AG10803 (cell line): ENCODE measurements at places on chromosomes 6 and 20.

DNA sequence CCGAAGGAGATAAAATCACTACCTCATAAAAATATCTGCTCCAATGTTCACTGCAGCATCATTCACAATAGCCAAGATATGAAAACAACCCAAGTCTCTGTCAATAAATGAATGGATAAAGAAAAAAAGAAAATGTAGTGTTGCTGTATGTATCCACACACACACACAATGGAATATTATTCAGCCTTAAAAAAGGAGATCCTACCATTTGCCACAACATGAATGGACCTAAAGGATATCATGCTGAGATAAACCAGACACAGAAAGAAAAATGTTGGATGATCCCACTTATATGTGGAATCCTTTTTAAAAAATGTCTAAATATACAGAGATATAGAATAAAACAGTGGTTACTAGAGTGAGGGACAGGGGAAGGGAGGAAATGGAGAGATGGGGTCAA, 192.2 kb upstream of the TAB2 start:
- DNase-seq = no peak

DNA sequence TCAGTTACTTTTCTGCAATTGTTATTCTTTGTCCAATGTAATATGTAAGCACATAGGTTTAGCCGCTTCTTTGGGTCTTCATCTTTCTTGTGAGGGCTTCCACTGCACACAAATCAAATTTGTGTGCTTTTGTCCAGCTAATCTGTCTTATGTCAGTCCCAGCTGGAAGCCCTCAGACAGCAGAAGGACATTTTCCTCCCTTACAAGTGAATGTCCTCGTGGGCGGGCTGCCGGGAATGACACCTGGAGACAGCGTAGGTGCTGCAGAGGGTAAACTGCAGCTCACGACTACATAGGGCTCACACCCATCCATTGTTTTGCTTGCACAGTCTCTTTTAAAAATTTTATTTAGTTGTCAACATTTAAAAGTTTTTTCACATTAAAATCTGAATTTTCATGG, 24.6 kb upstream of the PPP1R14C start:
- DNase-seq = no peak

DNA sequence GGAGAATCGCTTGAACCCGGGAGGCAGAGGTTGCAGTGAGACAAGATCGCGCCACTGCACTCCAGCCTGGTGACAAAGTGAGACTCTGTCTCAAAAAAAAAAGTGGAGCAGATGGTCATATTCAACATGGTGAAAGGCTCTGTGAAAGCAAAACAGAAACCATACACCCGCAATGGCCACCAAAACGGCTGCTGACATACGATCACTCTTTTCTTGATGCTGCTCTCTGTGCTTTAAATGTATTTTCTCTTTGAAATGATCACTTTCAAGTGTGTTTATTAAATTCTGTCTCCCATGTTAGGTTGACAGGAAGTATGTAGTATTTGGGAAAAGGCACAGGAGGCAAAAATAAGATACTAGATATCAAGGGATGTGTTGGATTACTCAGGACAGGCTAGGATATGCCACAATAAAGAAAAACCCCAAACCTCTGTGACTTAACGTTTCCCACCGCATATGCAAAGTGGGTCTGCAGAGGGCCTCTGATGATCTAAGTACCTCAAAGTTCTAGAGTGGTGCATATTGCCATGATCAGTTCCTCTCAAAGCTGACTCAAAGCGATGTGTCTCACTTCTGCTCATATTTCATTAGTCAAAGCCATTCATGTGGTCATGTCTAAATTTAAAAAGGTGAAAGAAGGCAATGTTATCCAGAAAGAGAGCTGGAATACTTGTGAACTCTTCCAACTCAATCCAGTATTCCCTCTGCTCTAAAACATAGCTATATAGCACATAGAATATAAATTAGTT, 155.1 kb upstream of the SOX4 start:
- DNase-seq = no peak

GRCh38 chr6:33205191-33206026, 954 bp downstream of the HSD17B8 start:
- DNase-seq = peak; percentile 27

DNA sequence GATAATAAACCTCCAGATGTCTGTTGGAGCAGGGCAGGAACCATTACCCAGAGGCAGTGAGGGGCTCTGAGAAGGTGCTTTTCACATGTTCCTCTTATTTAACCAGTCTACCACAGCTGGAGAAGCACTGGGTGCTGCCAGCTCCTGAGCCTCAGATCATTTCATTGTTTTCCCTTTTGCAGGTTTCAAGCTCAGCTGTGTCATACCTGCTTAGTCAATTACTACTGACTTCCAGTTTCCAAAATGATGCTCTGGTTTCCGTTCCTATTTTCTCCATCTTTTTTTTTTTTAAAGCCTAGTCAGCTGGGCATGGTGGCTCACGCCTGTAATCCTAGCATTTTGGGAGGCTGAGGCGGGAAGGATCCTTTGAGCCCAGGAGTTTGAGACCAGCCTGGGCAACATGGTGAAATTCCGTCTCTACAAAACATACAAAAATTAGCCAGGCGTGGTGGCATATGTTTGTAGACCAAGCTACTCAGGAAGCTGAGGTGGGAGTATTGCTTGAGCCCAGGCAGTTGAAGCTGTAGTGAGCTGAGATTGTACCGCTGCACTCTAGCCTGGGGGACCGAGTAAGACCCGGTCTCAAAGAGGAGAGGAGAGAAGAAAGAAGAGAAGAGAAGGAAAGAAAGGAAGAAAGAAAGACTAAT, 6.7 kb downstream of the FLOT1 start:
- no peak for DNase-seq

- no peak for DNase-seq
These were observed 25.0 kb downstream of the ANGPT4 start for GRCh38 chr20:891058-891705.

DNA sequence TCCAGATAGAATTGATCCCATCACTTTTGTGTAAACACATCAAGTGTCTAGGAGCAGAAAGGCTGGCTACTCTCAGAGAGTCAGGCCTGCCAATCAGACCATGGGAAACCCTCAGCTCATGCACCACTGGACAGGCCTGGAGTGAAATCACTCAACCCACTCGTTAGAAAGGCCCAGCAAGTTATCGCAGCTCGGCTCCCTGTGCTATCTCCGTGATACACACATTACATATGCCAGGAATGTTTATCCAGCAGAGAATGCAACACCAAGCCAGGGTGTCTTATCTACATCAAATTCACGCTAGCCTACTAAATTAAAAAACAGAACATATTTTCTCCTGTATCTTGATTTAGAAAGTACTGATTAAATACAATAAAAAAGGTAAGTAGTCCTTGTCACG, 232.4 kb upstream of the FOXQ1 start:
- DNase-seq = no peak

- DNase-seq = no peak
These were observed 2.1 kb downstream of the DEF6 start for GRCh38 chr6:35299674-35300073.

GRCh38 chr20:58271606-58272351, 37.7 kb upstream of the RAB22A start:
- DNase-seq = no peak

DNA sequence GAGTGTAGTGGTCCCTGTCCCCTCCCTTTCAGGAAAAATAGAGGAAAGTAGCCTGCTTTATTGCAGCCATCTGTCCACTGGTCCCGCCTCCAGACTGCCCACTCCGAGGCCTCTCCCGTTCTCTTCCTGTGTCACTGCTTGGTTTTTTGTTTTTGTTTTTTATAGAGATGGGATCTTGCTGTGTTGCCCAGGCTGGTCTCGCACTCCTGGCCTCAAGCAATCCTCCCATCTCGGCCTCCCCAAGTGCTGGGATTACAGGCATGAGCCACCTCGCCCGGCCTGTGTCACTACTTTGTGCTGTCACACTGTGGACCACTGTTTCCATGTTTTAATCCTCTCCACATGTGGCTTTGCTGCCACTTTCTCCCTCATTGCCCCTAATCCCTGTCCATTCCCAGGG, 71.2 kb downstream of the ZBTB2 start:
- no peak for DNase-seq

- no peak for DNase-seq
These were observed 12.2 kb upstream of the KCNG1 start for GRCh38 chr20:51034988-51035656.

- DNase-seq = no peak
These were observed 100.0 kb upstream of the TAB2 start for GRCh38 chr6:149217466-149217888.

DNA sequence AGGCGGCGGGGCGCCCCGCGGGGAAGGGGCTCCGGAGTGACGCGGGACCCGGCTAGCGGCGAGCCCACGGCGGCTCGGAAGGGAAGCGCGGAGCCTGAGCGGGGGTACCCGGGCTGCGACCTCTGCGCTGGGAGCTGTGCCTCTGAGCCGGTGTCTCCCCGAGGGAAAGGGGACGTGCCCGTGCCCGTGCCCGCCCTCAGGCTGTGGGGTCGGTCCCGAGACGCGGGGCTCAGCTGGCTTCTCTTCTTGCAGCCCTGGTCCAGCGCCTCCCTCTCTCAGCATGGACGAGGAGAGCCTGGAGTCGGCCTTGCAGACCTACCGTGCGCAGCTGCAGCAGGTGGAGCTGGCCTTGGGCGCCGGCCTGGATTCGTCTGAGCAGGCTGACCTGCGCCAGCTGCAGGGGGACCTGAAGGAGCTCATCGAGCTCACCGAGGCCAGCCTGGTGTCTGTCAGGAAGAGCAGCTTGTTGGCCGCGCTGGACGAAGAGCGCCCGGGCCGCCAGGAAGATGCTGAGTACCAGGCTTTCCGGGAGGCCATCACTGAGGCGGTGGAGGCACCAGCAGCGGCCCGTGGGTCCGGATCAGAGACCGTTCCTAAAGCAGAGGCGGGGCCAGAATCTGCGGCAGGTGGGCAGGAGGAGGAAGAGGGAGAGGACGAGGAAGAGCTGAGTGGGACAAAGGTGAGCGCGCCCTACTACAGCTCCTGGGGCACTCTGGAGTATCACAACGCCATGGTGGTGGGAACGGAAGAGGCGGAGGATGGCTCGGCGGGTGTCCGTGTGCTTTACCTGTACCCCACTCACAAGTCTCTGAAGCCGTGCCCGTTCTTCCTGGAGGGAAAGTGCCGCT, 686 bp downstream of the ZGPAT start:
- DNase-seq = no peak

DNA sequence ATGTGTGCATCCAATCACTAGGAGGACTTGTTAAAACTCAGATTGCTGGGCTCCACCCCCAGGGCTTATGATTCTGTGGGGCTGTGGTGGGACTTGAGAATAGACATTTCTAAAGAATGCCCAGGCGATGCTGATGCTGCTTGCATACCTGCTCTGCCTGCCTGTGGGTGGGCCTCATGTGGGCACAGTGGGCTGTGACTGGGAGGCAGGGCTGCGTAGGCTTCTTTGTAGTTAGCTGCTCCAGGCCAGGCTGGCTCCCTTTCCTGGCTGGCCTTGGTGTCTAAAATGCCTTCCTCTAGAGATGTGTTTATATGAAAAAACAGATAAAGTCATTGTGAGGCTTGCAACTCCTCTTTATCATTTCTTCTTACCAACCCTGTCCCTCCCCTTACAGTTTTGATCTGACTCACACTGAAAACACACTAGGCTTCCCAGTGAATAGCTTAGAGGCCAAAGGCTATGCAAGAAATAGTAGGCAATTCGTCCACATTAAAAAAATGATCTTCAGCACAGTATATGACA, 495.5 kb upstream of the MAP3K7 start:
- DNase-seq = no peak

DNA sequence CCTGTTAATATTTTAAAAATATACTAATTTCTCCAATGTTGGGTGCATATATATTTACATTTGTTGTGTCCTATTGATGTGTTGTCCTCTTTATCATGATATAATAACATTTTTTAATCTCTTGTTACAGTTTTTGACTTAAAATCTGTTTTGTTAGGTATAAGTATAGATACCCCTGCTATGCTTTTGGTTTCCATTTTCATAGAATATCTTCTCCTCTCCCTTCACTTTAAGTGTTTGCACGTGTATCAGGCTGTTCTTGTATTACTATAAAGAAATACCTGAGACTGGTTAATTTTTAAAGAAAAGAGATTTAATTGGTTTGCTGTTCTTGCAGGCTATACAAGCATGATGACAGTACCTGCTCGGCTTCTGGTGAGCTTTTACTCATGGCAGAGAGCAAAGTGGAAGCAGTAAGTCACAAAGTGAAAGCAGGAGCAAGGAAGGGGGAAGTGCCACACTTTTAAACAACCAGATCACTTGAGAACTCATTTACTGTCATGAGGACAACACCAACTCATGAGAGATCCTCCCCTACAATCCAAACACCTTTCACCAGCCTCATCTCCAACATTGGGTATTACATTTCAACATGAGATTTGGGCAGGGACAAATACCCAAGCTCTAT, 340.5 kb upstream of the SYNCRIP start:
- no peak for DNase-seq

GRCh38 chr6:168208854-168209253, 110.7 kb downstream of the DACT2 start:
- DNase-seq = no peak

- DNase-seq = peak; percentile 9
These were observed 102.1 kb downstream of the DLGAP4 start for GRCh38 chr20:36408219-36408618.

DNA sequence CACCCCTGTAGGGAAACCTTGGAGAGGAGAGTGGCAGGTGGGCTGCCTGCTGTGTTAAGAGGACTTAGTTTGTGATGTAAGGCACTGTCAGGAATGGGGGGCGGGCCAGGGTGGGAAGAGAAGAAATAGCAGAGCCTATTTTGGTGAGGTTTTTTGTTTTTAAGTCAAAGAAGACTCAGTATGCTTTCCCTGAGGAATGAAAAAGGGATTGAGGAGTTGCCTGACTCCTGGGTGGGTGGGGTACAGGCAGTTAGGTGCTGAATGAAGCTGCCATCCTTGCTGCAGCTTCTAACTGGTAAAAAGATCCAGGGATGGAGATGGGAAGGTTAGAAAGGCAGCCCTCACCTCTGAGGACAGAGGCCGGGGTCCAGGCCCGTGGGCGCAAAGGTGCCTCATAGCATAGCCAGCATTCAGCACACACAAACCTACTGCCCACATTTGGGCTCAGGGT, 37.9 kb downstream of the PLCG1 start:
- no peak for DNase-seq

- DNase-seq = peak; percentile 73
These were observed 39.4 kb downstream of the ITCH start for GRCh38 chr20:34402461-34402860.

DNA sequence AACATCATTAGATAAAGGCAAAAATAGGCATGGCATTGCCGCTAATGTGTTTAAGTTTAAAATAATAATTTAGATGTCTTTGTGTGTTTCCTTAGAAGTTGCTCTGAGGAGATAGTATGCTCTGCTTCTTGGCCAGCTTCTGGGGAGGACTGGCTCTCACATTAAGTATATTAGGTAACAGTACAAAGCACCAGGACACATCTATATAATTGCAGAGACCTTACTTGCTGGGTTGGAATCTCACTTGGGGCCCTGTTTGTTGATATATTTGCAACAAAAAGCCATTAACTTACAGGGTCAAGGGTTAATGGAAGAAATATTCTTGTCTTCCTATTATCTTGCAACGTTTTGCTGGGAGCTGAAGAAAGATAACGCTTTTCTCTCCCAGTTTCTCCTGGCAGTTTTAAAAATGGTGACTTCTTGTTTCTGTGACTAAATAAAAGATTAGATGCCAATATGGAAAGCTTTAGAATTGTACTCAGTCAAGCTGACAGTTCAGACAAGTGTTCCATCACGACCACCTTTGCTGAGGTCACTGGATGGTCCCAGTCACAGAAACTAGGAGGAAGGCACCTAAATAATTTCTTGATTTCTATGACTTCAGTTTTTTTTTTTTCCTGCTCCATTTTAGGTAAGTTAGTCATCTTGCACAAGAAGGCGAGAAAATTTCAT, 462.3 kb upstream of the FLRT3 start:
- no peak for DNase-seq

GRCh38 chr20:12371990-12372389, 454.3 kb downstream of the BTBD3 start:
- DNase-seq = no peak
